Vagina (tissue), 2 donors: ENCODE measurements at places on chromosomes 12 and 14.

DNA sequence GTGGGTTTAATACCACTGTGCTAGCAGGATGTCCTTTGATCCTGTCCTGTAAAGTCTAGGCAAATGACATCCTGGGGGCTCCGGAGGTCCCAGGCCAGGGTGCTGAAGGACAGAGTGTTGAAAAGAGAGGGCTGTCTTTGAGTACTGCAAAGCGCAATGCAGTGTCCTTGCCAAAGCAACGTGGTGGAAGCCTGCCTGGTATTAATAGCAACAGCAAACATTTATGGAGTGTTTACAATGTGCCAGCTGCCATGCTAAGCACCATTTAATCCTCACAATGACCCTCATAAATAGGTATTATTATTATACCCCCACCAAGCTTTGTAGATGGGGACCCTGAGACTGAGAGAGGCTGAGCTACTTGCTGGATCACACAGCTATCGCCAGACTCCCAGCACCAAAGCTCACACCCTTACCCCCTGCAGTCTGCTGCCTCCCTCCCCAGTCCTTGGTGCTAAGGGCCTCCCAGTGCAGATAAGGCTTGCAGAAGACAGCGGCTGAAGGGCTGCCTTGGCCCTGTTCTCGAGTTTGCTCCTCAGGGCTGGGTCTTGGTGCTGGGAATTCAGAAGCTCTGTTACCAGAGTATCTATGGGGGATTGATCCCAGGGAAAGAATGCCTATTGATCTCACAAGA, 427.7 kb downstream of the FUT8 start:
- no peak for DNase-seq

- DNase-seq, result no peak
Observed at GRCh38 chr12:71704920-71705319, 19.0 kb downstream of the TMEM19 start.

GRCh38 chr14:91009501-91010152, 50.8 kb downstream of the RPS6KA5 start:
- DNase-seq, result no peak

DNA sequence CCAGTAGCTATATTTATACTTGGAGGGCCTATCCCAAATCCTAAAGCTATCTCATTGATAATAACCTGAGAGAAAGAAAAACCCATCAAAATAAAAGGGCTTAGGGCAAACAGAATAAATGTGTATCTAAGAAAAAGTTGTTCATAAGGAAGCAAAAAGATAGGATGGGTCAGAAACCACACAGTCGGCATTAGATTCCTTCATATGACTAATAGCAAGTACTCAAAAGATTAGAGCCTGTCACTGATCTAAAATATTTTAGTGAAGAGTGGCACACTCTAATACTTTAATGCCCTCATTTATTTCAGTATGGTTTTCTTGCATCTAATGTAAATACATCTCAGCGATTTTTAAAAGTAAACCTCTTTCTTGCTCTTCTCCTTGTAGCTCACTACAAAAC, 17.1 kb upstream of the NAV3 start:
- no peak for DNase-seq

GRCh38 chr12:4794491-4794890, 74.3 kb downstream of the GALNT8 start:
- DNase-seq, result no peak

- no peak for DNase-seq
Observed at GRCh38 chr12:92403210-92404175, 257.8 kb upstream of the BTG1 start.

DNA sequence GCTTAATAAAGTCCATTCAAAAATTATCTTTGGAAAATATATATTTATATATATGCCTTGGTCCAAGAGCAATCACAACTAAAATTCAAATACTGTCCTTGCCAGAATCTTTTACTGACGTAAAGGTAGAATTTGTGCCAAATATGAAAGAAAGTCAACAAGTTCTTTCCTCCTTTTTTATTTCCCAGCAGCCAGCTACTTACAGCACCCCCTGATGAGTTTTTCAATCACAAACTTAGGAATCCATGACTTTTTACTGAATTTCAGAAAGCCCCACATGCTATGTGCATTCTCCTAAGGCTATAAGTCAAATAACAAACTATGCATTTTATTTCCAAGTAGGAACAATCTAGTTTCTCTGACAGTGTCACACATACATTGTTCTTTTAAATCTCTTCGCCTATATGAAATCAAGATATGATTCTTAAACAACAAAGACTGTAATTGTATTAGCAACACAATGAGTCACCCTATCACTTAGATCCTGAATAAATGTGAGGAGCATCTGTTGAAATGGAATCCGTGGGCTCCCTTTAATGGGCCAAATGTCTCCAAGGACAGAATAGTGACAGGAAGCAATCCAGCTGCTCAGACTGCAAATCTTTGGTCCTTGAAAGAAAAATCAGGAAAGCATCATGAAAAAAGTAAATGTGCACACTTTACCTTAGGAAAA, 271.4 kb downstream of the DUSP6 start:
- no peak for DNase-seq

- no peak for DNase-seq
Observed at GRCh38 chr14:100239840-100240667, 1.1 kb downstream of the YY1 start.

DNA sequence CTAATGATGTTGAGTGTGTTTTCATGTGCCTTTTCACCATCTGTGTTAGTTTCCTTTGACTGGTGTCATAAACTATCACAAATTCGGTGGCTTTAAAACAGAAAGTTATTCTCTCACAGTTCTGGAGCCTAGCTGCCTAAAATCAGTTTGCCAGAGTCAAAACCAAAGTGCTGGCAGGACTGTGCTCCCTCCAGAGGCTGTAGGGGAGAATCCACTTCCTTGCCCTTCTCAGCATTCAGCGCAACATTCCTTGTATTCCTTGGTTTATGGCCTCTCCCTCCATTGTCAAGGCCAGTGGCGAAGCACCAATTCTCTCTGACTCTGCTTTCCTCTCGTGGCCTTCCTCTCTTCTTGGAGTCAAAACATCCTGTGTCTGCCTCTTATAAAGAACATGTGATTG, 174.2 kb upstream of the PDE3A start:
- DNase-seq, result no peak

GRCh38 chr12:131505561-131505960, 205.3 kb upstream of the SFSWAP start:
- DNase-seq, result no peak

GRCh38 chr12:66449531-66449930, 147.2 kb downstream of the HELB start:
- no peak for DNase-seq

GRCh38 chr12:125185740-125186470, 120.7 kb downstream of the AACS start:
- no peak for DNase-seq

DNA sequence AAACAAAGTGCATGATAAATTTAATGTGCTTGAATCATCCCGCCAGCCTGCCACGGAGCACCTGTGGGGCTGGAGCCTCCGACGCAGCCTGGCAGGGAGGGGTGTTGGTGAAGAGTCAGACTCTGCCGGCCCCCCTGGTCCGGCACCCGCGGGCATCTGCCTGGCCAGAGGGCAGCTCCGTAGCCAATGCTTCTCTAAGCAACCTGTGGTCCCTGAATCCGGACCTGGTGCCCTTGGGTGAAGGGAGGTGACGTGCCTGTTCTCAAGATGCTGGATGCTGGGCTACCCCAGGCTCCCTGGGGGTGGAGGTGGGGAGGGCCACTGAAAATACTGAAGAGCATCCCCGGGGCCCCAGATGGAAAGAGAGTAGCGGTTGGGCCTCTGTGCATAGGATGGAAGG, 158.6 kb upstream of the C14orf180 start:
- no peak for DNase-seq

DNA sequence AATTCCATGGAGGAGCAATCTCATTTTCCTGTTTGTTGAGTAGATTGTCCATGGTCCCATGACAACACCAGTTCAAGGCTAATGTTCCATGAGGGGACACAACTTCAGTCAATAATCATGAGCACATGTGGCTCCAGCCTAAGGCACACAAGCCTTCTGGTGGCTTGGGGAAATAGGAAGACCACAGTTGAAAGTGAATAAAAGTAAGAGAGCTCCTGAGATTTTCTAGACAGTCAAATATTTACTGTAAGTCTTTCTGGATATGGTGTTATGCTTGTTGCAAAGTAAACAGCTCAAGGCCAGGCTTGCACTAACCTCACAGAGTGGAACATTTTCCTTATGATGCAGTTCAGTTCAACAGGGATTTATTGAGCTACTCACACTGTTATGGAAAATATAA, 206.9 kb upstream of the SLC38A2 start:
- no peak for DNase-seq

DNA sequence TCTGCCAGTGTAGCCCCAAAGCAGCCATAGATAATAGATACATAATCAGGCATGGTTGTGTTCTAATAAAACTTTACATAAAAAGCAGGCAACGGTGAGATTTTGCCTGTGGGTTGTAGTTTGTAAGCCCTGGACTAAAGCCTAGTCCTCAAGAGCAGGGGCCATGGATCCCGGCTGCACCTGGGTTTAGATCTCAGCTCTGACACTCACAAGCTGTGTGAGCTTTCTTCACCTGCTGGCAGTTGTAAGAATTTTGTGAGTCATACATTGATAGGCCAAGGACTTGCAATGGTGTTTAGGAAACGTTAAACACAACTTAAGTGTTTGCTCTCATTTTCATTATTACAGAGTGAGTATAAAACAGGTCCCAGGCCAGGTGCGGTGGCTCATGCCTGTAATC, 395.8 kb upstream of the TBX3 start:
- no peak for DNase-seq

DNA sequence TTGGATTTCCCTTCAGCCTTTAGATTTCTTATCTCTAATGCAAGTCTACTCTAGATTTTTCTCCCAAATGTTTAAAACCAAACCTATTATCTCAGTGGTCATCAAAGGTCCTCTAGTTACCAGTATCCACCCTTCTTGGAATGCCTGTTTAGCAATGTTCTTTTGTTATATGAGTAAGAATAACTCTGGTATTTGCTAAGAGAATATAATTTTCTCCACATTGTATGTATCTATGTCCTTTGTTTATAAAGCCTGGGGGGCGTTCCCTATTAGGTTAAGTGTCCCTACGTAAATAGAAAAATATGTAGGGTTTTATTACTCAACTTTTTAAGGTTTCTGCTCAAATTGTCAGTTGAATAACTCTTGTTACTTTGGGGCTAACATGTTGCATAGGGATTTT, 27.3 kb downstream of the PPM1A start:
- no peak for DNase-seq

GRCh38 chr12:2383325-2384028, 330.7 kb downstream of the CACNA1C start:
- no peak for DNase-seq

DNA sequence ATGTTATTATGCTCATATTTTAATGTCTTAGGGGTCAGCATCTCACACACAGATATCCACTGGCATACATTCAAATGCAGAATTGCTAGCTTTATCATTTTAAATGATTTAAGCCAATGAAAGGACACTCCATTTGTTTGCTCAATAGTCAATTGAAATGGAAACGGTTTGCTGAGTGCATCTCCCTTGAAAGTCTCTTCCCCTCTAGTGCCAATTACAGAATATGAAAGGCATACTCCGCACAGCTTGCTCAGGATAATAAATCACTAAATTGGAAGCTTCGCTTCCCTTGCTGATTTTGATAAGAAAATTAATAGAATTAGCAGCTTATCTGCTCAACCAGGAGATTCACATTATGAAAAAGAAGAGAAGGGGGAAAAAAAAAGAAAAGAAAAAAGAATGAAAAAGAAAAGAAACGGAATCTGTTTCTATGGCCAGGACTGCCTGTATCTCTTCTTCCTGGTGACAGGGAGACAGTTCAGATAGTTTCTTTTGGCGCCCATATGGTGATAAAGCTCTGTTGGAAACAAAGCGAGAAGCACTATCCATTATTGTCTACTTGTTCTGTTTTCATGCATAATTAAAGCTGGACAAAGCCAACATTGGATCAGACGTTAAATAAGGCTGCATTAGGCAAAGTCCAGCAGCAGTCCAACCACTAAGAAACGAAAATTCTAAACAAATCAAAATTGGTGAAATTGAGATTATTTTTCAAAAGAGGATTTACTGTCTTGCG, 225.0 kb downstream of the GXYLT1 start:
- DNase-seq, result no peak

DNA sequence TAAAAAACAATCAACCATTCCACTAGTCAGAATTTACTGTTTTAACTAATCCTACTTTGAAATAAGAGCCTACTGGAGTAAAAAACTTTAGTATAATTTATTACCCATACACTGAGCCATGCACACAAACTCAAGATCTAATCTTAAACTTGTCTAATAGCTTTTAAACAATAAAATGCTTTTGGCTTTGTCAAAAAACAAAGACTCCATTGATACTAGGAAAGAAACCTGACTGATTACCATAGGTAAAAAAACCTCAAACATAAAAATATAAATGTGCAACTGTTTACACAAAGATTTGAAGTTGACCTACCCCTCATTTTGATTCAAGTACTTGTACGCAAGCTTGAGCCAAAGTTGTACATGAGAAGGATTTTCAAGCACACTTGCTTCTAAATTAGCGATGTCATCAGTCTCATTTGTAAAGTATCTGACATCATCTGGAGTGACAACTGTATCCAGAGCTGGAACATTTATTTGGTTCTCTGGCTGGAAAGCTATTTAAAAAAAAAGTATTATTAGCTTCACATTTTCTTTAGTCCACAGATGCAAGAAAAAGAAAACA, 36.1 kb downstream of the ZFC3H1 start:
- no peak for DNase-seq

- no peak for DNase-seq
Observed at GRCh38 chr14:37150414-37150813, 22.0 kb downstream of the SLC25A21 start.

- no peak for DNase-seq
Observed at GRCh38 chr14:104383996-104384775, 195.4 kb upstream of the C14orf180 start.

GRCh38 chr12:684416-684815, 21.2 kb upstream of the NINJ2 start:
- no peak for DNase-seq

- no peak for DNase-seq
Observed at GRCh38 chr14:100252684-100253083, 13.7 kb downstream of the YY1 start.

DNA sequence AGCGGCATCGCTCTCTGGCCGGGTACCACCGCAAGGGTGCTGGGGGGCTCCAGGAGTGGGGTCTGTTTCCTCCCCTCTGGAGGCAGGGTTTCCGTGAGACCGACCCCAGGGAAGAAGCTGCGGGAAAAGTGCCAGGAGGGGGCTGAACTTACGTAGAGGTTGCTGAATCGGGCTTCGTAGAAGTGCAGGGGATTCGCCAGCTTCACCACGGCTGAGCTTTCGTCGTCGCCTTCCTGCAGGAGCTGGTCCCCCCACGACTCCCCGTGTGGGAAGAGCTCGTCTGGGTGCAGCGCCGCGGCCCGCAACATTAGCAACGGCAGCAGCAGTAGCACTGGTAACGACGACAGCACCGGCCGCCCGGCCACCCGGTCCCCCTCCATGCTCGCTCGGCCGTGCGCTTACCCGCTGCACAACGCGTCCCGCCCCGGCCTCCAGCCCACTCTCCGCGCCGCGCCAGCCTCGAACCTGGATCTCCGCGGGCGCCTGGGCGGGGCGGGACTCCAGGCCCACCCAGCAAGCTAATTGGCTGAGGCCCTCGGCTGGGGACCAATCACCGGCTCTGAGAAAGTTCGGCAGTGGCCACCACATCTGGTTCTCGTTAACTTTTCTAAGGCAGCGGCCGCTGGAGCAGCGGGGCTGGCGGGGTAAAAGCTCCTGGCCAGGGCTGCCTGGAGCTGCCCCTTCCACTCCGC, at the start of gene NID2:
Gene NID2 (minus strand): TSS at position 445 of the 692 bp plus-strand sequence. CDS start 65 bp downstream, at position 380.
- DNase-seq, result no peak
